Brain (organoid and tissue), 16 donors: ENCODE measurements at places on chromosomes 11 and 22.

DNA sequence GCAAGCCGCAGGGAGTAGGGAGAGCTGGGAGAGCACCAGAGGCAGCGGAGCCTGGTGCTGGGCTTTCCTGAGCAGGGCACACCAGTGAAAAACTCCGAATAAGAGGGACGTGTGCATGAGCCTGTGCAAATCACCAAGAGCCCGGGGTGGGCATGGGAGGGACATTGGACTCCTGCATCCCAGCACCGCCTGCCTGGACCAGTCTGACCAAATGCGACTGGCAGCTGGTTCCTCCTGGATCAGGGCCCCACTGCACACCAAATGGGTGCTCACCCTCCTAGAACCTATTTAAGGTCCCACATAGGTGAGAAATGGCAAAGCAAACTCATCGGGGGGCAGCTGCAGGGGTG is 3.1 kb downstream of the PPM1F start:
- DNase-seq = no peak

- DNase-seq = no peak
These were observed 18.2 kb upstream of the CCDC134 start for GRCh38 chr22:41782316-41782715.

- no peak for DNase-seq
These were observed 20.4 kb downstream of the SLC37A2 start for GRCh38 chr11:125083312-125084056.

DNA sequence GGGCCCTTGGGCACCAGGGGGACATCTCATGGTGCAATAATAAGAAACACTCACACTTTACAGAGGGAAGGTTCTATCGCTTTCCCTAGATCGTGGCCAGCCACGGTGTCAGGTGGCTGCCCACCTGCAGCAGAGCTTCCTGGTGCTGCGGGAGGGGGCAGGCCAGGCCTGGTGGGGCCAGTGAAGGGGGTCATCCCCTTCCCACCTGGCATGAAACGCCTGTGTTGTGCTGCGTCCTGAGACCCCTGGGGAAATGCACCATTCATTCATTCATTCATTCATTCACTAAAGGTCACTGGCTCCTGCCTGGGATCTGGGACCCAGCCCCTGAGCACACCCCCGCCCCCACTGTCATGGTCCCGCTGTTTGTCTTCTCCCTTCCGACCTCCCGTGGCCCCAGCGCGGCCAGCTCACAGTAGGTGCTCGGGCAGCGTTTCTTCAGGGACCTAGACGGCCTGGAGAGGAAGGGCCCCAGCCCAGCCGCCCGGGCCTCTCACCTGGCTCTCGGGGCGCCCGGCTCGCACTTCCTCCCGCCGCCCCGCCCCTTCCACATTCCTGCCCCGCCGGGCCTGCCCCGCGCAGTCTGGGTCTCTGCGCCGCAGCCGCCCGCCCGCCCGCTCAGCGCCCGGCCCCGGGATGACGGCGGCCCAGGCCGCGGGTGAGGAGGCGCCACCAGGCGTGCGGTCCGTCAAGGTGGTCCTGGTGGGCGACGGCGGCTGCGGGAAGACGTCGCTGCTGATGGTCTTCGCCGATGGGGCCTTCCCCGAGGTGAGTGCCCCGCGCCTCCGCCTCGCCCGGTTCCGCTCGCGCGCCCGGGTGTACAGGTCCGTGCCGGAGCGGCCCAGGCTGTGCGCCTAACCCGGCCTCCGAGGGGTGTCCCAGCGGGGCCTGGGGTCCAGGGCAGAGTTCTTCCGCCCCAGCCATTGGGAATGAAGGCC is at the start of gene RHOD:
Gene RHOD (plus strand): TSS at position 581 of the 938 bp plus-strand sequence. CDS start 56 bp downstream, at position 637.
- no peak for DNase-seq

- DNase-seq = no peak
These were observed 4.5 kb downstream of the NCF4 start for GRCh38 chr22:36865346-36865745.

- DNase-seq = no peak
These were observed 5.4 kb downstream of the SEC14L2 start for GRCh38 chr22:30402028-30402765.
